ENCODE measurements at places on chromosomes 5 and 9. TPM values are rescaled to one million over a fixed set of nuclear protein-coding genes. Genes with fewer than 3 reads are reported as not detected.

DNA sequence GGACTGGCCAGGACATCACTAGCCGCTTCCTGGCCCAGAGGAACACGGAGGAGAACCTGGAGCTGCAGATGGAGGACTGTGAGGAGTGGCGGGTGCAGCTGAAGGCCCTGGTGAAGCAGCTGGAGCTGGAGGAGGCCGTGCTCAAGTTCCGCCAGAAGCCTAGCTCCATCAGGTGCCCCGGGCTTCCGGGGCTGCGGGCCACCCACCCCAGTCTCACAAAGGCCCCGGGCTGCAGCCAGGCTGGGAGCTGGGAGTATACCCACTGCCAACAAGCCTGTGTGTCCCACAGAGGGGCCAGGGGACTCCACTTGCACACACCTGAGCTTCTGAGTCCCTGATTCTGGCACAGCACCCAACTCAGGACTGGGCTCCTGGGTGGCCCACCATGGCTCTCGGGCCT lies 1.7 kb upstream of the RABL6 start:
- no peaks in the 10 kb centered on the region for H3K27me3 ChIP-seq
- peaks cover 39% of the 10 kb centered on the region for H3K4me1 ChIP-seq
- H3K4me3 ChIP-seq = peak overlapping the region; percentile 84
- H3K36me3 ChIP-seq = peaks cover 13% of the 10 kb centered on the region
- H3K27ac ChIP-seq = peak overlapping the region; percentile 5
- DNase-seq = no peak

DNA sequence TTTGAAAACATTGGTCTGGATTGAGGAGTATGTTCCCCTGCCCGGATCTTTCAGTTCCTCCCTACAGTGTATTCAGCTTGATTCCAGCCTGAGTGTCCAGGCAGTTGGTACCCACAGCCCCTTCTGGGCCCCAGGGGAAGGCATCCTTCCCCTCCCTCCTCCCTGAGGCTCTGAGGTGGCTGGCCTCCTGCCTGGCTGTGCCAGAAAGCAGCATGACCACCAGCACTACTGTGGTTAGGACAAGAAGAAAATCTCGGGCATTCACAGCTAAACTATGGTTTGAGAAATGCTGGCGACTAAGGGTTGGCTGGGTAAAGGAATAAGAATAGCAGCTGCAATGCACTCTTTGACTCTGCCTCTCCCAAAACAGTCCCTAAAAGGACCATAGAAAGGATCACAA lies 84.6 kb upstream of the LIFR start:
- no peak overlapping the region for H3K4me3 ChIP-seq
- H3K27me3 ChIP-seq = peaks cover 7% of the 10 kb centered on the region
- DNase-seq = no peak
- H3K36me3 ChIP-seq = no peaks in the 10 kb centered on the region
- no peaks in the 10 kb centered on the region for H3K4me1 ChIP-seq
- no peak overlapping the region for H3K27ac ChIP-seq

Gene SLC34A1
- total RNA-seq = 0.27 TPM

DNA sequence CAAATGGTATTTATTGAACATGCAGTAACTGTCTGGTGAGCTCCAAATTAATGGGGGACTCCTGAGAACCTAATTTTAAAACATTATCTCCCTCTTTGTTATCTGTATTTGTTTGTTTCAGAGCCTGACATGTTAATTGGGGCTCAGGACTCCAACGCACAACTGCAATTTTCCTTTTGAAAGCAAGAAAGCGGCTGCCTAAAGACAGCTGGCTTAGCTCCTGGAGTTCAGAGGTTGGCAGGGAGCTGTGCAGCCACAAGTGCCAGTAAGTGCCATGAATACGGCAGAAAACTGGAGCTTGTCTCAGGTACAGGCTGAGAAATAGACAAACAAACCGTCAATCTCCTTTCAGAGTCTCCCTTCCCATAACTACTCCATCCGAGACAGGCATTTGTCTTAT lies 80.9 kb downstream of the PPP2R2B start:
- DNase-seq = no peak
- peaks cover 19% of the 10 kb centered on the region for H3K4me1 ChIP-seq
- no peaks in the 10 kb centered on the region for H3K27me3 ChIP-seq
- H3K36me3 ChIP-seq = no peaks in the 10 kb centered on the region
- no peak overlapping the region for H3K27ac ChIP-seq

DNA sequence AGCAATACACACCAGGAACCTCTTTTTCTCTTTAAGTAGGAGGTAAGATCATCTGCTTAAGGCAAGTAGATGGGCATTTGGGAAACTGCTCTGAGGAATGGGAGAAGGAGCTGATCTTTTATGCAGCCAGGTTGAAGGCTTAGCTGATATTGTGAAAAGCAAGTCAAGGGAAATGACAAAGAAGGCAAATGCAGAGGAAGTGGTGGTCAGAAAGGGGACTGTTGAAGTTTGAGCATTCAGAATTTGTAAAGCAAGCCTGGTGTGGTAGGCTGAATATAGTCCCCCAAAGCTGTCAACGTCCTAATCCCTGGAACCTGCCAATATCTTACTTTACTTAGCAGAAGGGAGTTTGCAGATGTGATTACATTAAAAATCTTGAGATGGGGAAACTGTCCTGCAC lies 128.9 kb downstream of the ADAMTS12 start:
- peaks cover 6% of the 10 kb centered on the region for H3K27me3 ChIP-seq
- H3K36me3 ChIP-seq = no peaks in the 10 kb centered on the region
- no peaks in the 10 kb centered on the region for H3K4me1 ChIP-seq
- no peak for DNase-seq
- H3K27ac ChIP-seq = no peak overlapping the region

Gene HMCN2
- not detected for total RNA-seq

GRCh38 chr5:170597872-170598271 lies 94.1 kb downstream of the KCNIP1 start:
- no peak for DNase-seq
- peaks cover 20% of the 10 kb centered on the region for H3K4me1 ChIP-seq
- peak overlapping the region; percentile 31 for H3K27ac ChIP-seq
- H3K27me3 ChIP-seq = peaks cover 15% of the 10 kb centered on the region

- H3K27ac ChIP-seq = peak overlapping the region; percentile 88
- peaks cover 83% of the 10 kb centered on the region for H3K4me1 ChIP-seq
- peaks cover 5% of the 10 kb centered on the region for H3K27me3 ChIP-seq
- H3K4me3 ChIP-seq = peak overlapping the region; percentile 58
Observed at GRCh38 chr9:5843794-5844471, 11.0 kb upstream of the ERMP1 start.

Gene PCDH1
- total RNA-seq = not detected

DNA sequence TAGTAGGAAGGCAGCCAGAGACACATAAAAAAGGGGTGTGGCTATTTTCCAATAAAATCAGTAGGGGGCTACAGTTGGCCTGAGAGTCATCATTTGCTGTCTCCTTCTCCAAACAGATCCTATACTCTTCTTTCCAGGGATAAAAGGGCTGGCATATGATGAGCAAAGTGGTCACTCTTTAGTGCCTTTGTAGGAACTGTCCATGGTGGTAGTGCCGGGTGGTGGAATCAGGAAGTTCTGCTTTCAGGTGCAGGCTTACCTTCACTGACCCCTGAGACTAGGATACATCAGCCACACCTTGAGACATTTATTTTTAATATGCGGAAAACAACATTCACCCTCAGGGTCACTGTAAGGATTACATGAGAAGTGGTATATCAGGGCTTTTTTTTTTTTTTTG lies 80.8 kb downstream of the ASTN2 start:
- H3K27ac ChIP-seq = no peak overlapping the region
- no peaks in the 10 kb centered on the region for H3K36me3 ChIP-seq
- DNase-seq = no peak
- H3K4me1 ChIP-seq = no peaks in the 10 kb centered on the region
- H3K27me3 ChIP-seq = no peaks in the 10 kb centered on the region

Gene IFNA16
- not detected for total RNA-seq

- no peak overlapping the region for H3K4me3 ChIP-seq
- H3K27ac ChIP-seq = no peak overlapping the region
- H3K36me3 ChIP-seq = no peaks in the 10 kb centered on the region
- no peaks in the 10 kb centered on the region for H3K27me3 ChIP-seq
- no peaks in the 10 kb centered on the region for H3K4me1 ChIP-seq
- no peak for DNase-seq
Observed at GRCh38 chr5:144333336-144333920, 162.8 kb downstream of the KCTD16 start.

DNA sequence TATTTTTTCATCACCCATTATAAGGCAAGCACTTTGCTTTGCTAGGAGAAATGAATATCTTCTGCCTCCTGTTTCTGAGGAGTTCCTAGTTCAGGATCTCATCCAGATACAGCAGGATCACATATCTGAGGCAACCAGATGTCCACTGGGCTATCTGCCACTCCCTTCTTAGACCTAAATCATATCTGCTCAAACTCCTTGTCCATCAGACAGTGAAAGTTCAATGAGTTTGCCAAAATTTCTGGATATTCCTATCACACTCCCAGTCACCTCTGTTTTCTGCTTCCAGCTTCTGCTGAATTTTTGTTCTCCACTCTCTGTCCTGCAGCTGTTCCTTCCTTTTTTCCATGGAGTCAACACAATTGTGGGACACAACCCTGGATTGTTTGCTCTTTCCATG lies 54.2 kb upstream of the BASP1 start:
- H3K4me1 ChIP-seq = no peaks in the 10 kb centered on the region
- DNase-seq = no peak
- no peak overlapping the region for H3K4me3 ChIP-seq
- H3K27ac ChIP-seq = no peak overlapping the region
- H3K27me3 ChIP-seq = no peaks in the 10 kb centered on the region
- no peaks in the 10 kb centered on the region for H3K36me3 ChIP-seq

GRCh38 chr5:155259648-155260047 lies 246.1 kb downstream of the KIF4B start:
- no peak overlapping the region for H3K27ac ChIP-seq
- DNase-seq = no peak
- no peaks in the 10 kb centered on the region for H3K4me1 ChIP-seq
- no peaks in the 10 kb centered on the region for H3K36me3 ChIP-seq

DNA sequence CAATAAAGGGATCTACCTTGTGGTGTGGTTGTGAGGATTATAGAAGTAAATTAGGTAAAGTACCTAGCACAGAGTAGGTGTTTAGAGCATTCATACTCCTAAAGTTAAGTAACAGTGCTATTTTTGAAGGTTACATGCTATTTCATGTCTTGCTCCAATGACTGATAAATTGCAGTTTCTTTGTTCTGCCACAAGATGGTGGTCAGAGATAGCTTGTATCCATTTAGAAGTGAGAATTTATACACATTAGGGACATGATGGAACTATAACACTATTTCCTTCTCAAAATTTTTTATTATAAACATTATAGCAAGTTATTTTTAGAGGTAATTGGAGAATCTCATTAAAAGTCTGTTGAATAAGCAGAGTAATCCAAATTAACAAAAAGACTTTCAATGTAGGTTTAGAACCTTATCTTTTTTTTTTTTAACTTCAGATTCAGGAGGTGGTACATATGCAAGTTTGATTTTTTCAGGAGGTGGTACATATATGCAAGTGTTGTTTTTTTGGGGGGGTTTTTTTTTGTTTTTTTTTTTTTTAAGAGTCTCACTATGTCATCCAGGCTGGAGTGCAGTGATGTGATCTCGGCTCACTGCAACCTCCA lies 17.1 kb downstream of the MTREX start:
- peak; percentile 30 for DNase-seq
- H3K4me3 ChIP-seq = no peak overlapping the region
- no peaks in the 10 kb centered on the region for H3K27me3 ChIP-seq

Gene C9orf153
- total RNA-seq = 0.35 TPM

GRCh38 chr9:114112778-114113584 lies 13.9 kb upstream of the KIF12 start:
- no peak overlapping the region for H3K4me3 ChIP-seq
- H3K27me3 ChIP-seq = peaks cover 6% of the 10 kb centered on the region
- no peak overlapping the region for H3K27ac ChIP-seq
- no peaks in the 10 kb centered on the region for H3K4me1 ChIP-seq
- H3K36me3 ChIP-seq = no peaks in the 10 kb centered on the region
- no peak for DNase-seq

Gene WDR38
- not detected for total RNA-seq

Gene KLHL3
- total RNA-seq = 24.1 TPM

Gene INSL4
- not detected for total RNA-seq

DNA sequence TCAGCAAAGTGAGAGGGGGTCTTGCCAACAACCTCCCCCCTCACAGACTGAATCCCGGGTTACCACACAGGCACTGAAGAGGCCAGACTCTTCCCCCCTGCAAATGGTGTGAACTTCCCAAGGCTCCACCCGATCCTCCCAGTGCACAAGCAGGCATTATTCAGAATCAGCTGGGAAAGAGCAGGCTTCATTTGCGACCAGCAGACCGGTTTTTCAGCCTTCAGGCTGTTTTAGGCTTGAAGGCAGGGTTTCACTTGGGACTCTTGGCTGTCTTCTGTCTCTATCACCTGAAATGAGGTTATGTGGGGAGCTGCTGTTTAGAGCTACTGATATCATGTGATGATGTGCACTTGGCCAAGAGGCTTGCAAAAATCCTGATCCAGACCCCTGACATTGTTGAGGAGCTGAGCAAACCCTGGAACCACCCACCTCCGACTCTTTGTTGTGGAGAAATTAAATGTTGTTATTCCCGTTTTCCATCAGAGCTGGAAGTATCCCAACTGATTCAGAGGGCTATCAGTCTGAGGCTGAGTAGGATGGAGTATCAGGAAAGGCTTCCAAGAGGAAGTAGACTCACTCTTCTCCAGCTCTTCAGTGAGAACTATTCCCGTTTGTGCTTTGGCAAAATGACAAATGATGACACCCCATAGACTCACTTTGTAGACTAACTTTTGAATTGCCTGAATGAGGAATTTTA lies 63.3 kb upstream of the ZFR start:
- H3K27ac ChIP-seq = no peak overlapping the region
- peaks cover 8% of the 10 kb centered on the region for H3K4me1 ChIP-seq
- no peaks in the 10 kb centered on the region for H3K36me3 ChIP-seq
- peaks cover 13% of the 10 kb centered on the region for H3K27me3 ChIP-seq
- DNase-seq = no peak

Gene PRLR
- not detected for total RNA-seq

GRCh38 chr5:151648988-151649387 lies 37.7 kb downstream of the SPARC start:
- no peak overlapping the region for H3K27ac ChIP-seq
- no peaks in the 10 kb centered on the region for H3K36me3 ChIP-seq
- H3K27me3 ChIP-seq = peaks cover 5% of the 10 kb centered on the region
- H3K4me1 ChIP-seq = no peaks in the 10 kb centered on the region
- H3K4me3 ChIP-seq = no peak overlapping the region
- no peak for DNase-seq

Gene KIAA1958
- total RNA-seq = 6.8 TPM

GRCh38 chr5:153792305-153792704 lies 246.4 kb downstream of the FAM114A2 start:
- H3K4me3 ChIP-seq = no peak overlapping the region
- no peaks in the 10 kb centered on the region for H3K4me1 ChIP-seq
- H3K27ac ChIP-seq = no peak overlapping the region
- DNase-seq = no peak
- peaks cover 2% of the 10 kb centered on the region for H3K27me3 ChIP-seq
- H3K36me3 ChIP-seq = no peaks in the 10 kb centered on the region

DNA sequence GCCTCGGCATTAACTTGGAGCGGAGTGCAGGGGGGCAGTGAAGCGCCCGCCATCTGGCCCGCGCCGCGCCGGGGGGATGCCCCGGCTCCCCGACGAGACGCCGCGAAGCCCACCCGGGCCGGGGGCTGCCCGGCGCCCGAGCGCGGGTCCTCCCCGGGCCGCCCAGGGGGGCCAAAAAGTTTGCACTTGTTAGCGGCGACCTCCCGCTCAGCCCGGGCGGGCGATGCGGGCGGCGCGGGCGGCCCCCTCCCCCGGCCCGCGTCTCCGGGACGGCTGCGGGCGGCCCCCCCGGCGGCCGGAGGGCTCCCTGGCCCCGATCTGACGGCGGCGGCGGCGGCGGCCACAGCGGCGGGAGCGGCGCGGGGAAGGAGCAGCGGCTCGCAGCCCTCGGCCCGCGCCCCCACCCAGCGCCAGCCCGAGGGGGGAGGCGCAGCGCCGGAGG lies at the start of gene NTNG2:
Gene NTNG2 (plus strand): TSS at position 316 of the 442 bp plus-strand sequence. CDS start 4,774 bp downstream, outside the sequence.
- peak within 1 kb of the TSS; percentile 79 for H3K27ac ChIP-seq
- H3K4me3 ChIP-seq = peak within 1 kb of the TSS; percentile 86
- peaks cover 13% of the 10 kb centered on the region for H3K4me1 ChIP-seq
- DNase-seq = no peak

Gene ADAMTS2
- total RNA-seq = not detected

Gene ADAMTSL1
- total RNA-seq = not detected
